ENCODE measurements at places on chromosomes 1 and 21. TPM values are rescaled to one million over a fixed set of nuclear protein-coding genes. Genes with fewer than 3 reads are reported as not detected.
A peak's percentile ranks its signal among the peaks of the same experiment; 100 is the strongest.

GRCh38 chr21:34843562-34843961 lies 174.8 kb downstream of the CLIC6 start:
- no peak for DNase-seq

- peak; percentile 41 for DNase-seq
These were observed 100.7 kb upstream of the SPATA6 start for GRCh38 chr1:48572646-48573258.

DNA sequence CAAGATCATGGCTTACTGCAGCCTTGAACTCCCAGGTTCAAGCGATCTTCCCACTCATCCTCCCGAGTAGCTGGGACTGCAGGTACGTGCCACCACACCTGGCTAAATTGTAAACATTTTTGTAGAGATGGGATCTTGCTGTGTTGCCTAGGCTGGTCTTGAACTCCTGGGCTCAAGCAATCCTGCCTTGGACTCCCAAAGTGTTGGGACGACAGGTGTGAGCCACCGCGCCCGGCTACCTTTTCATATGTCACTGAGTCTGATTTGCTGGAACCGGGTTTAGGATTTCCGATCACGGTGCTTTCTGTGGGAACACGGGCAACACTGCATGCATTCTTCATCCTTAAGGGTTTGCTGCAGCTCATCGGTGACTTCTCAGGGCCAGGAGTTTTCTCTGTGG lies 32.2 kb upstream of the PCBP3 start:
- no peak for DNase-seq

DNA sequence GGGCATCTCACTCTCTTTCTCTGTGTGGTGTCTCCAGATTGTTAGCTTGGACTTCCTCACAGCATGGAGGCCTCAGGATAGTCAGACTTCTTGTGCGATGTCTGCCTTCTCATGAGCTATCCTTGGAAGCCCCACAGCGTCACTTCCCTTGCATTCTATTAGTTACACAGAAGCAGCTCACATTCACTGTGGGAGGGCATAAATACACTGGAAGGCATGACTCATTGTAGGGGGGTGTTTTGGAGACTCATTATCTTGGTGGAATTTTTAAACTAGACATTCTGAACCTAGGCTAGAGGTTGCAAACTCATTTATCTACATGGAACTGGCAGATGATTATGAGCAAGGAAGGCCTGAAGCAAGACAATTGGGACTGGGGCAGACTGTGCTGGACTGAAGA lies 21.4 kb upstream of the FASLG start:
- peak; percentile 96 for DNase-seq

DNA sequence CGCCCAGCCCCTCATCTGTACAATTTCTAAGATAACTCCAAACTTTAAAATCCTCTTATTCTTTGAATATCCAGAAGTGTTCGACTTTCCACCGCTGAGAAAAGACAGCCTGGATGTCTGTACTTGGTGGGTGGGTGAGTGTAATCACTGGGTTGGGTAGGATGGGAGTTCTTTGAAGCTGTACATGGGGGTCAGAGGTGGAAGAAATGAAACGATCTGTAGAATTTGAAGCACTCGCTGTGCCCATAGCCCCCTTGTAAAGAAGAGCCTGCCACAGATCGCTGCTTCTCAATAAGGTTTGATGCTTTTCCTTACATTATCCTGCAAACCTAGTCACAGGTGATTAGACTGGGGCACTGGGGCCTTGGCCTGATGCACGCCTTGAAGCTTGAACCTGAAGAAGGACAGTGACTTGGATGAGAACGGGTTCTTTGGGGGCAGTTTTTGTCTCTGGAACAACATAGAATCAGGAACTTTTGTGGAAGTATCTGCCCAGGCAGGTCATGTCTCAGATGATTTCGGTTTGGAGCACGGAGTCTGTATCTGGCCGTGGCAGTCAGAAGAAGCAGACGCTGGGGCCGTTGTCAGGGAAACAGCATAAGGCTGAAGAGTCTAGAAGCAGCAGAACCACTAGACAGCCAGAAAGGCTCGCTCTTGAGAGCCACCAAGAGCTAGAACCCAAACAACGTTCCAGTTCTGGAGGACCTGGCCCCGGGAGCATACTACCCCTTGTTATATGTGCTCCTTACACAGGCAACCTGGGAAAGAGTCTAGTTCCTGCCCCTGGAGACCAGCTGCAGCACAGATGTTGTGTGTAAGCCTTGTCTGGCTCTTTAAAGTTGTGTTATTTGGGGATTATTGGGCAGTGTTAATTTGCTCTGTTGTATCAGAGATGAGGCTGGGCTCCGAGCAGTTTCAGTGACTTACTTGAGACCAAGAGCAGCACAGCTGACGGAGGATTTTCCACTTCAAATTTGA lies 45.1 kb upstream of the SCCPDH start:
- no peak for DNase-seq

GRCh38 chr1:6360117-6360496 lies 33.5 kb downstream of the ACOT7 start:
- DNase-seq = no peak

DNA sequence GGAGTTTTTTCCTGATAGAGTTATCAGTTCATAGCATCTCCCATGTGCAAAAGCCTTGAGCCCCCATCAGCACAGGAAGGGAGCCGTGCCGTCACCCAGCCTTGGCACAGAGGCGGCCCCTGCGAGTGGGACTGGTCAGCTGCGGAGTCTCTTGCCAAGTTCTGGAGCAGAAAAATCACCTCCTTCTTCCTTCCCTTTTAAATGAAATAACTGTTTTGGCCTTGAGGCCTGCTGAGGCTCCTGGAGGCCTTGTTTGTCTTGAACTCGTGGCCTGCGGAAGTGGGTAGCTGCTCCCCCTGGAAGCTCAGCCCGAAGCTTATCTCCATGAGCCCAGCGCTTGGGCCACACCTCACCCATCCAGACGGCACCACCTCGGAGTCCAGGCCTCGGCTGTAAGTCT lies 145.7 kb upstream of the TMEM51 start:
- no peak for DNase-seq

DNA sequence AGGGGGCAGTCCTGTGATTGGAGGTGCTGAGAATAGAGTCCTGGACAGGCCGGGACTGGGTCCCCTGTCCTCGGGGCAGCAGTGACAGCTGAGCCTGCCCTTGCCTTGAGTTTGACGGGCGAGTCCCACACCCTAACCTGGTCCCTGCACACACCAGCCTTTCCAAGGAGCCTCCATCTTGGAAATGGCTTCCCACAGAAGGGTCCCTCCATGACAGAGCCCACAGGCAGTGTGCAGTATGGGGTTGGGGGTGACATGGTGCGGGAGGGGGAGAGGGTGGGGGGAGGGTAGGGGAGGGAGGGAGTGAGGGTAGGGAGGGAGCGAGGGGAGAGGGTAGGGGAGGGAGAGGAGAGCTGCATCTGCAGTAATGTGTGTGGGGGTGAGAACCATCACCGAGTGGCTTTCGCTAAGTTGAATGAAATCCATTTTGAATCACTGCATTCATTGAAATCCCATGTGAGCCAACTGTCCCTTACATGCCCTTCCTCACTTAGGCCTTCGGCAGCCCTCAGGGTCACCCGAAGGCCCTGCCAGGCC lies 10.1 kb upstream of the TMEM52 start:
- no peak for DNase-seq

Gene S100A6
- total RNA-seq = 74.4 TPM

DNA sequence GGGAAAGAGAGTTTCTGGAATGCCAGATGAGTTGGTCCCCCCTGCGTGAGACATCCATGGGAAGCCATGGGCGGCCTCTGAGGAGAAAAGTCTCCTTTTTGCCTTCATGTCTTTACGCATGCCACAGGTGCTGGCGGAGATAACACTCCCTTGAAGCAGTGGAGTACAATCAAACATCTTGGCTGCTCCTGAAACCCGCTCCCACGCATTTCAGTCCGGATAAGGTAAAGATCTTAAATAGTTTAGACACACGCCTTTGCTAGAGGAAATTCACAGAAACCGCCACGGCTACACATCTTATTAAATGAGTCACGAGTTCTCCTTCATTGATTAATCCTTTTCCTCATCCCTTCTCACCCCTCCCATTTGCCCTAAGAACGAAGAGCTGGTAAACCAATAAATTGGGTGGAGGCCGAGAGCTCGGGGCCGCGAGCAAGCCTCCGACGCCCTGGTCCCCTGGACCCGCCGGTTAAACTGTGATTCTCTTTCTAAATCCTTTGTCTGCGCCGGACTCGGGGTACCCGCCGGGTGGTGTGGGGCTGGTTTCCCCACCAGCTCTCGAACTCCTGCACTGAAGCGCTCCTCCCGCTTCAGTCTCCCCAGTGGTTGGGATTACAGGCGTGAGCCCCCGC lies 6.6 kb upstream of the ZNF669 start:
- peak; percentile 42 for DNase-seq

- no peak for DNase-seq
These were observed 25.0 kb downstream of the MTARC1 start for GRCh38 chr1:220811695-220812094.

Gene OR6K3
- total RNA-seq = not detected

Gene EPRS1
- total RNA-seq = 159 TPM

Gene SYPL2
- 0.77 TPM for total RNA-seq

GRCh38 chr1:24360681-24361080 lies 41.5 kb downstream of the GRHL3 start:
- DNase-seq = no peak

GRCh38 chr1:185207980-185208602 lies 51.1 kb downstream of the SWT1 start:
- no peak for DNase-seq

DNA sequence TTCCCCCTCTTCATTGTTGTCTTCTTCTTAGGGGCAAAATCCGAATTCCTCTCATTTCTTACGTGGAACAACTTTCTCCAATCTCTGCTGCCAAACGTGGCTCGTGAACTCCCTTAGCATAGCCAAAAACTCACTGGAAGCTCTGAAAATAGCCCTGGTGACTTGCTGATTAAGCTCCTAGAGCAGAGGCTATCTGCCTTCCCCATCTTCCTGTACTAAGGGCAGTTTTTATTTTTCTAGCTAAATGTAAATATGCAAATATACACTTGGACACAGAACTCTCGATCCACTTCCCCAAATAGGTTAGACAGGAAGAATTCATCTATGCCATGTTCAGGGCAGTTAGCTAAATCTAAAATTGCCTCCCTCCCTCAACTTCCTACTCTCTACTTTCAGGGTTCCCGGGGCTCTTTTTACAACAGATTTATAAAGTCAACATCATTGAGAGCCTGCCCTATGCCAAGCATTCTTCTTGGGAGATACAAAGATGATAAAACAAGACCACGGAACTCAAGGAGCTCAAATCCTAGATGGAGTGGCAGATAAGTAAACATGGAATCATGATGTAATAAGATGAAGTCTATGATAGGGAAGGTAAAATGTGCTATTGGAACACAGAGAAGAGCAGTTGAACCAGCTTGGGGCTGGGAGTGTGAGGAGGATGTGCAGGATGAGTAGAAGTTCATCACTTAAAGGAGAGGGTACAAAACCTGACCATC lies 59.4 kb upstream of the FMOD start:
- DNase-seq = no peak

DNA sequence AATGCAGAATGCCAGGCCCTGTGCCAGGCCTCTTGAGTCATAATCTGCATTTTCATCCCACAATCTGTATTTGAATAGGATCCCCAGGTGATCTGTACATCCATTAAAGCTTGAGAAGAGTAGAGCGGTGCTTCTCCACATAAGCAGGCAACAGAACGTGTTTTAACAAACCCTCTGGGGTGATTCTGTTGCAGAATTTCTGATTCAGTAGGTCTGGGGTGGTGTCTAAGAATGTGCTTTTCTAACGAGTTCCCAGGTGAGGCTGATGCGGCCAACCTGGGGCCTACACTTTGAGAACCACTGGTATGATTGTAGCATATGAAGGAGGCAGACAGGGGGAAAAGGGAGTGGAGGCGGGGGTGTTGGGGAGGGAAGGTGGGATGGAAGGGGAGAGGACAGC lies 78.4 kb upstream of the POU3F1 start:
- no peak for DNase-seq

- DNase-seq = no peak
These were observed 74.0 kb downstream of the CACNA1E start for GRCh38 chr1:181557313-181557712.

DNA sequence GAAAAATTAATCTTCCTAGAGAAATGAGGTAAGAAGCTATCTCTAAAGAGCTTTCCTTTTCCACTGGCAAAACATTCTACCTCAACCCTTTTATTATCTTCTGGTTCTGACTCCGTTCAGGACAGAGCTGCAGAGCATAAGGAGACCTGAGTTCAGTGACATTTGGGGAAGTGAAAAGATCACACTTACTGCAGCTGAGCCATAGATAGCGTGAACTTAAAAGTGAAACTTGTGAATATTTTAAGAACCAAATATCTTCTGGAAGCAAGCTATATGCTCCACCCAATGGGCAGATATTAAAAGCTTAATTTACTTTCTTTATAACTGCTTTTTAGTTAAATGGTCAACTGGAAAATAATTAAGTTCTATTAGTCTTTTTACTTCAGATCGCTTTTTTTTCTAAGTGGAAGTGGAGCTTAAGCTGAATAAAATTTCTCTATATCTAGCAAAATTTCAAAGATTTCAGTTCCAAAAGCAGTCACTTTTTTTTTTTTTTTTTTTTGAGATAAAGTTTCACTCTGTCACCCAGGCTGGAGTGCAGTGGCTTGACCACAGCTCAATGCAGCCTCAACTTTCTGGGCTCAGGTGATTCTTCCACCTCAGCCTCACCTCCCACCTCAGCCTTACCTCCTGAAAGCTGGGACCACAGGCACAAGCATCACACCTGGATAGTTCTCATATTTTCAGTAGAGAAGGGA lies 11.9 kb downstream of the PTPN22 start:
- no peak for DNase-seq

Gene CDK18
- total RNA-seq = 15.7 TPM

- DNase-seq = peak; percentile 81
These were observed 326.5 kb upstream of the SGIP1 start for GRCh38 chr1:66207484-66207883.

DNA sequence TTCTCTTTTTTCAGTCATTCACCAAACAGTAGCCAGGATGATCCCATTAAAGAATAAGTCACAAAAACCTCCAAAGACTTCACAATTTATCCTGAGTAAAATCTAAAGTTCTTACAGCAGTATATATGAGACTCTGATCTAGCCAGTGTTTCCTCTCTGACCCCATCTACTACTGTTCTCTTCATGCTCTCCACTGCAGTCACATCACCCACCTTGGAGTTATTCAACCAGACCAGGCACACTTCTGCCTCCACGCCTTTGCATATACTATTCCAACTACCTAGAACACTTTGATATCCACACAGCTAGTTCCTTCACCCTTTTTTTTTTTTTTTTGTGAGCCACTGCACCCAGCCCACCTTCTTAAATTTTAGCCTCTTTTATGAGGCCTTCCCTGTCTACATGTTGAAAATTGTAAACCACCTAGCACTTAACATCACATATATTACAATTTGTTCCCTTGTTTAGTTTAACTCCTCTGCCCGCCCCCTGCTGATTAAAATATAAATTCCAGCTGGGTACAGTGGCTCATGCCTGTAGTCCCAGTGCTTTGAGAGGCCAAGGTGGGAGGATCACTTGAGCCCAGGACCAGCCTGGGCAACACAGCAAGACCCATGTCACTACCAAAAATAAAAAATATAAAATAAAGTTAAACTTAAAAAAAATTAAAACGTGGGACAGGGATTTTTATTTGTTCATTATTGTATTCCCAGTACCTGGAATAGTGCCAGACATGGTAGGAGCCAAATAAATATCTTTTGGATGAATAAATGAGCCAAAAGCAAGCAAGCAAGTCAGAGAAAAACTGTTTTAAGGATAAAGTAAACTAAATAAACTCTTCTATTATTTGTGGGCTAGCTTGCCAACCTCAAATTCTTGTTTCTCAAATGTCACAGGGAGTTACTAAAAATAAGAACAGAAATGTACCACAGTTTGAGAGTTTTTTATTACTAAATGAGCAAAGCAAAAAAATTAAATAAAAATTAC lies 35.2 kb upstream of the MUTYH start:
- DNase-seq = no peak

GRCh38 chr1:60126723-60127122 lies 53.2 kb upstream of the C1orf87 start:
- DNase-seq = no peak

GRCh38 chr1:234968451-234968850 lies 160.2 kb downstream of the TOMM20 start:
- no peak for DNase-seq

Data from astrocyte (in vitro differentiated cells and primary cell).